ENCODE measurements at places on chromosomes 2 and 18.
A peak's percentile ranks its signal among the peaks of the same experiment; 100 is the strongest.

DNA sequence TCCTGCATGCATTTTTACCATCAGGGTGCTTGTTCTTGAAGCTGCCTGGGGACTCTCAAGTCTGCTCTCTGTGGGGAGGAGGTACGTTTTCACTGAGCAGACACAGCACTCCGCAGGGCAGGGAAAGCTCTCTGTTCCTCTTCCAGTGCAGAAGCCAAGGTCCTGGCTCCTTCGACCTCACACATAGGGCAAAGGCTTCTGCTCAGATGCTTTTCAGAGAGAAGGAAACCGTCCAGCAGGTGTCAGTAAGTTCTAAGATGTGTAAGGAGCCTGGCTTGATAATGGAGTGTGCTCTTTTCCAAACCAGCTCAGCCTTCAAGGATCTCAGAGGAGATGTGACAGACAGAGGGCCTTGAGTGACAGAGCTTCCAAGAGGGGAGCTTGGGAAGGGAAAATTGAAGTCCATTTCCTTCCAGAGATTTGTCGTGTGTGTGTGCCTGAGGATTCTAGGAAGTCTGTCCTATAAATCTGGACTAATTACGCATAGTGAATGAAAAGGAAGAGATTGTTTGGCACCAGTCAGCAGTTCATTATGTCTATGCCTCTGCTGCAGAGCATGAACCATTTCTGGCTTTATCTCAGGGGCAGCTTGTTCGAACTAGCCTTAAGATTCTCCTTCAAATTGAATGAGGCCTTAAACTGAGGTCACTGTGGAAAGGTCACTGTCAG lies 67.3 kb upstream of the UPP2 start:
- DNase-seq: peak; percentile 72

- DNase-seq: peak; percentile 88
These were observed 27.6 kb downstream of the MRPL33 start for GRCh38 chr2:27798948-27799645.

GRCh38 chr18:33051407-33051806 lies 278.6 kb upstream of the KLHL14 start:
- no peak for DNase-seq

GRCh38 chr2:120988700-120989511 lies 253.2 kb downstream of the GLI2 start:
- DNase-seq: no peak

GRCh38 chr2:235365743-235366142 lies 128.1 kb upstream of the AGAP1 start:
- no peak for DNase-seq
